ENCODE measurements at places on chromosomes 2 and 18.
A peak's percentile ranks its signal among the peaks of the same experiment; 100 is the strongest.

DNA sequence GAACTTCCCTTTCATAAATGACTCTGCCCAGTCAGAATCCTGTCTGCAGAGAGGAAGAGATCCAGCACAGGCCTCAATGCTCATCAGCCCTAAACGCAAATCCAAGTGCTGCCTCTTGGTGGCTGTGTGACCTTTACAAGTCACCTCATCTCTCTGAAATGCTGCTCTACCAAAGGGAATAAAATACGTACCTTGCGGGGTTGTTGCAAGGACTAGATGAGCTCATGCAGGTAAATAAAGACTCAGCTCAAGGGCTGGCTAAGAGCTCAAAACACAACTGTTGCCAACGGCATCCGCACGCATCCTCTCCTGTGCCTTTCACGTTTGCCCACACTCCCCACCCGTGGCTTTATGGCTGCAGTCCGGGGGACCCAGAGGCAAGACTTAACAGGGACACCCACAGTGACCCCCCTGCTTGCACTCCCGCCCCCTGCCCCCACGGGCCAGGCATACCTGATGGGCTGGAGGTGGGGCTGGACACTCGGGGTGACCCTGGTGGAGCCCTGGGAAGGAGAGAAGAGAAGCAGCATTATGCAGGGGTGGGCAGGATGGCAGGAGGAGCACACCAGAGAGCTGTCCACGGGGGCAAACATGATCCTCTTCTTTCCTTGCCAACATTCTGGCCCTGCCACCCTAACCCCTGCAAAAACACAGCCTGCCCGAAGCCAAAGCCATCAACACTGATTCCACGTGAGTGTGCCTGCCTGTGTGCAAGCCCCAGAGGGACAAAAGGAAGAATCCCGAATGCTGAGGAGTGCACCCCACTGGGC is 102.6 kb downstream of the TNS1 start:
- no peak for DNase-seq

DNA sequence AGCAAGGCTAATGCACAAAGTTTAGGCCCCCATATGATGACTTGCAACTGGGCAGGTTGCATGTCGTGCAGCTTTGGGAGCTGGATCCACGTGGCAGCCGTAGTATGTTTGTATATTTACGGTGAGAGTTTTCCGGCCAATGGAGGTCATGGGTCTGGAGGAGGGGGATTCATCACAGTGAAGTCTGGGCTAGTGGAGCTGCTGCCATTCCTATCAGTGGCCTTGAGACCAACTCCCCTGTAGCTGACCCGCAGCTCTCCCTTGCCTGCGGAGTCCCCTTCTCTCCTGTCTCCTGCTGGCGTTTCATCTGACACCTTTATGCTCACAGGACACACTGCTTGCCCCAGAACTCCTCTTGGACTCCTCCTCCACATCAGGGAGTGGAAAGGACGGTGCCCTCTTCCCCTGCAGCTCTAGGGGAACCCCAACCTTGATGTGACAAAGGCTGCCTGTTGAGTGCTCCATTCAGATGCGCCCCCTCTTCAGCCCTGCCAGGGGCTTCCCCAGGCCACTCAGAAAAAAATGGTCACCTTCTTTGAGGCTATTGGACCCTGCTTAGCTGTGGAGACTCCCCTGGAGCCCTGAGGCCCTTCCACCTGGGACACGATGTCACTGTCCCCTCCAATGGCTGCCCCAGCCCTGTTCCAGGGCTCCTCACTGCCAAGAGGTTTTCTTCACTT is 121.7 kb downstream of the PXDN start:
- no peak for DNase-seq

DNA sequence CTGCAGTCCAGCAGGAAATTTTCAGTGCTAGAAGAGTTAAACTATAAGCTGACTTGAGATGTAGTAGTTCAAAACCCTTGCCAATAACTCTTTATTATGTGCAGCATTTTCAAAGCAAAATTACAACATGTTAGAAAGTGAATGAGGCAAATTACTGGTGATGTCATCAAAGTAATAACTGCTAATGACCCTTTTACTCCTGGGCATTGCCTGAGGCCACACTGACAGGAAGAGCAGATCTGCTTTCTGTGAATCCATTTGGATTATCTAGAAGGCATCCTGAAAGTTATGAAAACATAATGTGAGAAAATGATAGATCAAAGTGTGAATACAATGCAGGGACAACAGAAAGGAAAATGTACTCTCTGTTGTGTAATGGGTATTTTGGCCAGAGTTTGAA is 139.6 kb upstream of the TRIB2 start:
- DNase-seq, result no peak

DNA sequence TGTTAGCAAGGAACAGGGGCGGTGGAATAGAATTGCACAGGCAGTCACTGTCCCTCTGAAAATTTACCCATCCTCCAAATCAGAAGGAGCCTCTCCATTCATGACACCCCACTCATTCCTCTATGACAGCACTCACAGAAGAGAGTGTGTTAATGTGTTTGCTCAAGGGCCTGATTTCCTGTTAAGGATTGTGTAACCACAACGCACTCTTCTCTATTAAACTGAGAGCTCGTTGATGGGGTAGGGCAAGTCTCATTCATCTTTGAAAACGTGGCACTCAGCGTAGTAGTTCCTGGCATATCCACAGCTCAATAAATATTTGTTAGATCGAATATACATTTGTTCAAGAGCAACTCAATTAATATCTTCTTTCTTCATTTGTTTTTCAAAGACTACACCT is 106.4 kb downstream of the VAPA start:
- DNase-seq, result no peak

DNA sequence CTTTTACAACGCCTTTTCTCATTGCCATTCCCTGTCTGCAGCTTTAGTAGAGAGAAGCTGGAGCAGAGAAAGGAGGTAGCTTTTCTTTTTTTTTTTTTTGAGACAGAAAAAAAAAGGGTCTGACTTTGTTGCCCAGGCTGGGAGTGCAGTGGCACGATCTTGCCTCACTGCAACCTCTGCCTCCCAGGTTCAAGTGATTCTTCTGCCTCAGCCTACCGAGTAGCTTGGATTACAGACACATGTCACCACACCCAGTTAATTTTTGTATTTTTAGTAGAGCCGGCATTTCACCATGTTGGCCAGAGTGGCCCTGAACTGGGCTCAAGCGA is 25.0 kb upstream of the ACSL3 start:
- DNase-seq, result no peak

DNA sequence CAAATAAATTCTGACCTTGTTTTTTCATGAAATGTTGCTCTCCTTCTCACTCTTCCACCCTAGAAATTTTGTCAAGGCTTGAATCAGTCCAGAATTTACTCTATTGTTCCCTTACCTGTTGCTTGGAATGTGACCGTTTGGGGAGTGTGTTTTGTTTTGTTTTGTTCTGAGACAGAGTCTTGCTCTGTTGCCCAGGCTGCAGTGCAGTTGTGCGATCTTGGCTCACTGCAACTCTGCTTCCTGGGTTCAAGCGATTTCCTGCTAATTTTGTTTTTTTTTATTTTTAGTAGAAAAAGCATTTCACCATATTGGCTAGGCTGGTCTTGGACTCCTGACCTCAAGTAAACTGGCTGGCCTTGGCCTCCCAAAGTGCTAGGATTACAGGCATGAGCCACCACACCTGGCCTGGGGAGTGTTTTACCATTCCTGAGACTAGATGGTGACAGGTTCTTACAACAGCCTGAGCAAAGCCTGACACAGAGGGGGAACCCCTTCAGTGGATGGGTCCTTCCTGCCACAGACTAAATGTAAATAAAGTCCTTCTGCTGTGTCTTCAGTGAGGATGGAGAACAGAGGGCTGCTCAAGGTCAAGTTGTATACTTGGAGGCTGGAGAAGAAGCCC is 52.0 kb downstream of the HAUS1 start:
- no peak for DNase-seq

GRCh38 chr2:178143481-178143880 is 31.2 kb downstream of the RBM45 start:
- no peak for DNase-seq

GRCh38 chr2:20185176-20186022 is 39.5 kb downstream of the SDC1 start:
- DNase-seq, result no peak

DNA sequence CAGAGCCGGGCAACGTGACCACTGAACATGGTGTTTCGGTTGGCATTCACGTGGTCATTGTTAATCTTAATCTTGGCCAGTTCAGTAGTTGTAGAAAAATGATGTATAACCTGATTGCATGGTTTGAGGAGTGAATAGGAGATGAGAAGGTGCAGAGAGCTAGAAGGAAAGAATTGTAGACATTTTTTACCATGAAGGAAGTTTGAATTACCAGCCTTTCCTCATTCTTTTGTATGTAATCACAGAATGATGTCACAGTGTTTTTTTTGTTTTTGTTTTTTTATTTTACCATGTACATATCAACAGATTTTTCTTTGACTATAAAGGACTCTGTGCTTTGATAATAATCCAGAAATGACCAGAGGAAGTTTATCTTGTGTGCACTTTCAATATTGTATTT is 126.3 kb downstream of the LTBP1 start:
- no peak for DNase-seq

DNA sequence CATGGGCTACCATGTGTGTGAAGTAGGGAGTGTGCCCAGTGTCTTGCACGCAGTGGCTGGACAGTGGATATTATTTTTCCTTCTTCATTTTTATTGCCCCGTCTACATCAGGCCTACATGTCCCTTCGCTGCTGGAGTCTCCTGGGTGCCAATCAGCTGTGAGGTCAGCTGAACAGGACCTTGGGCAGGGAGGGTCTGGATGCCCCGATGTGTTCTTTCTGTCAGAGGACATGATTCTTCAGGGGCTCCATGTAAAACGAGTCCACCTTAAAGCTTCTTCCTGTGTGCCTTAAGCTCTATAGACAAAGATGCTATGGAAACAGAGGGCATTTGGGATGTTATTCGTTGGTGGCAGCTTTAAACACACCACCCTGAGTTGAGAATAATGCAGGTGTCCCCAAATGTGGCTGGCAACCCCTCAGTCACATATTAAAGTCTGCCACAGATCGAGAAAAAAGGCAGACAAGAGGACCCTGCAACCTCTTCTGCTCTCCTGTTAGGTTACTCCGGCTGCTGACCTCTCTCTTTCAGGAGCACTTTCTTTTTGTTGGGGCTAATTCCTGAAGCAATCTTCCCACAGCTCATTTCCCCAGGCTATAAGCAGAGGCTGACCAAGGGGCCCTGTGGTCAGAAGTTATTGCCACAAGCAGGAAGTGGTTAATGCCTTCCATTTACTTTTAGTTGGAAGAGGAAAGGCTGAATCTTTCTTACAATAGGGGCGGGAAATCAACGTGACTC is 20.0 kb downstream of the GREB1 start:
- no peak for DNase-seq

- DNase-seq, result no peak
Measured at GRCh38 chr2:36403675-36404230, 48.2 kb downstream of the CRIM1 start.

GRCh38 chr2:219967247-219968245 is 340.1 kb downstream of the SLC4A3 start:
- DNase-seq, result no peak

GRCh38 chr2:197011801-197012641 is 85.5 kb upstream of the PGAP1 start:
- peak; percentile 62 for DNase-seq

DNA sequence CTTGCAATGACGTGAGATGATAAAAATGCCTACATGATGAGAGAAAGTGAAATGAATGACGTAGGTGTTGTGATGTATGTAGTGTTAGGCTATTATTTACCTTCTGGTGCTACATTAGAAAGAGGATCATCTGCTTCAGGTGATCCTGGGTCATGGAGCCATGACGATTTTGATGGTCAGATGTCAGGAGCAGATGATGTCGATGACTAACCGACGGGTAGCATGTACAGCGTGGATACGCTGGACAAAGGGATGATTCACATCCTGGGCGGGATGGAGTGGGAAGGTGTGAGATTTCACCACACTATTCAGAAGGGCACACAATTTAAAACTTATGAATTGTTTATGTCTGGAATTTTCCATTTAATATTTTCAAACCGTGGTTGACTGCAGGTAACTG is 43.5 kb upstream of the ACVR1C start:
- DNase-seq, result no peak

- DNase-seq, result no peak
Measured at GRCh38 chr18:79043288-79043687, 25.9 kb upstream of the ATP9B start.

GRCh38 chr18:7207366-7207915 is 23.4 kb upstream of the LRRC30 start:
- no peak for DNase-seq

- DNase-seq, result peak; percentile 57
Measured at GRCh38 chr2:172098650-172099471, 3.8 kb downstream of the DLX2 start.

DNA sequence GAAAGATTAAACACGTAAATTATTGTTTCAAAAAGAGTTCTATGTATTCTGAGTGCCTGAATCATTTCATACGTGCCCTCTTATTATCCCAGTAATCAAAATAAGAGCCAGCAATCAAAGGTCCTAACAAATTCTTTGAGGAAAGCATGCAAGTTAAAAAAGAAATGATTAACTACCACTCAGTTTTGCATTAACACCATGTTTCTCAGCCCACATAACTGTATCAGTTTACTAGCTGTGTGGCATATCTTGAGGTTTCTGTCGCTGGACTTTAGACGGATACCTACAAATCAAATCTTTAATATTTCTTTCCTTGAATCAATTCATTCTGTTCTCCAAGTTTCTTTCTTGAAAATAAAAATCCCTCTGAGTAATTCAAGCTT is 668.9 kb upstream of the CHAC2 start:
- no peak for DNase-seq

- no peak for DNase-seq
Measured at GRCh38 chr18:78017869-78018268, 768.2 kb downstream of the GALR1 start.

GRCh38 chr2:105388971-105389381 is 9.9 kb downstream of the FHL2 start:
- DNase-seq, result no peak

- DNase-seq, result no peak
Measured at GRCh38 chr2:183773775-183774174, 649.5 kb downstream of the NUP35 start.

GRCh38 chr2:45267062-45267792 is 258.0 kb upstream of the SIX2 start:
- no peak for DNase-seq

DNA sequence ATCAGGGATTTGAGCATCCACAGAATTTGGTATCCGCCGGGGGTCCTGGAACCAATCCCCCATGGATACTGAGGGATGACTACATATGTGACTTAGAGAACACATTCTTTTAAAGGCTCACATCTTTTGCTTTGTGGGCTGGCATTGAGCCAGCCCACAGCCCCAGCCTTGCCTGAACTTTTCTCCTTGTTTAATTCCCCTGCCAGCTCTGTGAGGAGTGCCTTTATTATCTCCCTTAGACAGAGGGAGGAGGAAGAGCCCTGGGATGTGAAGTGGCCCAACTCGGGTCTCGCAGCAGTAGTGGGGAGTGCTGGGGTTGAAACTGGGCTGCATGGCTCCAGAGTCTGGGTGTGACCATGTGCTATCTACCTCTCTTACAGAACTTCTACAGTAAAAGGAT is 7.6 kb downstream of the TTC39C start:
- DNase-seq, result no peak
